Epithelial cell of alveolus of lung (primary cell): ENCODE measurements at places on chromosomes 3 and 15. TPM values are rescaled to one million over a fixed set of nuclear protein-coding genes. Genes with fewer than 3 reads are reported as not detected.

Gene CASR
- not detected in 2 replicates for total RNA-seq

Gene AP4E1
- 9.2 and 9.6 TPM in 2 replicates for total RNA-seq

Gene TMEM40
- total RNA-seq = 0.52 TPM in 1 of 2 replicates, not detected in the other

Gene ANKUB1
- not detected in 2 replicates for total RNA-seq

Gene DNAH12
- under 0.01 TPM in 1 of 2 replicates, not detected in the other for total RNA-seq

Gene NEK4
- total RNA-seq = 11.1 and 12.2 TPM in 2 replicates

Gene TERB2
- not detected in 2 replicates for total RNA-seq

Gene ADAMTS9
- total RNA-seq = 2.7 and 34.4 TPM in 2 replicates

Gene STRA6
- 0.80 and 13.1 TPM in 2 replicates for total RNA-seq

Gene FBLN2
- total RNA-seq = 25.2 and 49.4 TPM in 2 replicates
